RPMI8226 (cell line): ENCODE measurements at places on chromosomes 5 and 9.

GRCh38 chr5:100667161-100667630 is 132.0 kb downstream of the FAM174A start:
- DNase-seq, result no peak

DNA sequence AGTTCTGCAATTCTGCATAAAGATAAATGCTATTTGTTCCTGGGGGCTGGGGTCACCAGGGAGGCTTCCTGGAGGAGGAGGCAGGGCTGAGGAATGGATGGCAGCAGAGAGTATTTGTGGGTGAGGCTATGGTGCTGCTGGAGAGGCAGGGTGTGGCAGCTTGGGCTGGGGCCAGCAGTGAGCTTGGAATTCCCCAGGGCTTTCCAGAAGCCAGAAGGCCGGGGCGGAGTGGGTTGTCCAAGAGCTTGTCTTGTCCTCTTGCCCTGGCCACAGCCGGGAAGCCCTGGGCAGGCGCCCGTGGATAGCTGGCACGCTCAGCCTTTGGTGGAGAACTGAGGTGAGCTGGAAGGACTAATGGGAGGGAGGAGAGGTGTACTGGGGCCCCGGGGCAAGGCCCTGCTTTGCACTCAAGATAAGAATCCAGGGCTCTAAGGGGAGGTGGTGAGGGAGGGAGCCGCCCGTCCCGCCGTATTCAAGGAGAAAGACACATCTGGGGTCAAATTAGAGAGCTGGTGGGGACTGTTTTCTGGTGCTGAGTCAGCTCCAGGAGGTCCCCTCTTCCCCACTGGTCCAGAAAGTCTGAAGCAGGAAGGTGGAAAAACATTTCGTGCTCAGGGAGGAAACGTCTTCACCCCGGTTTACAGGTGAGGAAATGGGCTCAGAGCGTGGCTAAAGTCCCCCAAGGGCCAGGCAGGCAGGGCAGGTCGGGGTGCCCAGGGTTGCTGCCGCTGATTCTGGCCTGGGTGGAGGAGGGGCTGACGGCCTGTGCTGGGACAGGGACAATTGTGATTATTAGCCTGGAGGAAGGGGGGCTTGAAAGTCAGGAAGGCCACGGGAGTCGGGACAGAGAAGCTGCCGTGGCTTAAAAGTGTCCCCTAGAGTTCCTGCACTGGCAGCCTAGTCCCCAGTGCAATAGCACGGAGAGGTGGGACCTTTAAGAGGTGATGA is 26.9 kb upstream of the CNOT6 start:
- no peak for DNase-seq

- DNase-seq, result no peak
Measured at GRCh38 chr5:122921826-122922225, 76.4 kb downstream of the SNX24 start.

DNA sequence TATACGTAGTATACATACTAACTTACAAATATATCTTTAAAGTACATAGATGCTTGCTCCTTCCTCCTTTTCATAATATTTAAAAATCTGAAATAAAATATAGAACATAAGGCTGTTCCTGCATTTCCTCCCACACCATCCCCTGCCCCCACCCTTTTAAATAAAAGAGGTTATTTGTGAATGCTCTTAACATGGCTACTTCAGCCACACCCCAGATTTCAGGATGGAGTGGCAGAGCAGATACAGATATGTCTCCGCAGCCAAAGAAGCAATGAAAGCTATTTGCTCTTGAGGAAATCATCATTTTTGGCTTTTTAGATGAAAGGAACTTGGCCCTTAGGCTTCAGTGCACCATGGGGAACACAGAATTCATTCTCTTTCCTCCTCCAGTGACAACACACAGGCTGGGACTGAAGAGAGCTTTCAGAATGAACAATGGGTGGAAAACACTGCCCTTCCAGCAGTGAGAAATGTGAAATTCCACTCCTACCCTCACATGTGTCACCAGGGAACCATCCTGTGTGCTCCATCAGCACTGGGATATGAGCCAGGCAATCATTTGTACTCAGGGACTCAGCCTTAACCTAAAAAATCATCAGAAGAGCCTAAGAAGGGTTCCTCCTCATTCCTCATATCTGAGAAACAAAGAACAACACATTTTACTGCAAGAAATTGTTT is 134.3 kb downstream of the PPP2R2B start:
- DNase-seq, result no peak

DNA sequence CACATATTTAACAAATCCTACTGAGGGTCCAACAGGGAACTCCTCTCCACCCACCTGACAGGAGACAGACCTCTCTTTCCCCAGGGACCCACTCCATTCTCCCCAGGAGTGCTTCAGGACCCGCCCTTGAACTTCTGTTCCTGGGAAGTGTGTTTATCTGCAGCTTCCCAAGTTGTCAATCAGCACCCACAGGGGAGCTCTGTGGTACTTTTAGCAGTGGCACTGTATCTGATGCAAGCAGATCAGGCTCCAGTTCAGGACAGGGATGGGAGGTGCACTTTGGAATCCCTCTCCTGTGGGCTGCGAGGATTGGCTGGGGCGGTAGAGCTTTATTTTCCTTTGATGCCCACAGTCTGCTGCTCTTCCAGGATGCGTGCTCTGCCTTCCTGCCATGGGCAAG is 8.7 kb downstream of the GALNT10 start:
- no peak for DNase-seq

DNA sequence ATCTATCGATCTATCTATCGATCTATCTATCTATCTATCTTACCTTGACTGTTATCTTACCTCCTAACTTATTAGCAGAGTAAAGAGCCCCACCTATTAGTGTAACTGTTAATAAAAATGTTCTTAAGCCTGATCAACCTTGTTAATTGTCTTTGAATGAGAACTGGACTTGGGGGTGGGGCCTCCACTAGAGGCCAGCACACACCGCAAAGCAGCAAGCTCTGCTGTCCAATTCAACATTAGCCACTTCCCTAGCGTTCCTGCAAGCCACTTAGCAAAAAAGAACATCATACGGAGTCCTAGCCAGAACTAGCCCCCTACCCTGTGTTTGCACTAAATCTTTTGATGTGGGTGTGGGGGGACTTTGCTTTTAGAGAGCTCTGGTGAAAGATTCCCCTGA is 515.8 kb downstream of the KDM4C start:
- DNase-seq, result peak; percentile 11

DNA sequence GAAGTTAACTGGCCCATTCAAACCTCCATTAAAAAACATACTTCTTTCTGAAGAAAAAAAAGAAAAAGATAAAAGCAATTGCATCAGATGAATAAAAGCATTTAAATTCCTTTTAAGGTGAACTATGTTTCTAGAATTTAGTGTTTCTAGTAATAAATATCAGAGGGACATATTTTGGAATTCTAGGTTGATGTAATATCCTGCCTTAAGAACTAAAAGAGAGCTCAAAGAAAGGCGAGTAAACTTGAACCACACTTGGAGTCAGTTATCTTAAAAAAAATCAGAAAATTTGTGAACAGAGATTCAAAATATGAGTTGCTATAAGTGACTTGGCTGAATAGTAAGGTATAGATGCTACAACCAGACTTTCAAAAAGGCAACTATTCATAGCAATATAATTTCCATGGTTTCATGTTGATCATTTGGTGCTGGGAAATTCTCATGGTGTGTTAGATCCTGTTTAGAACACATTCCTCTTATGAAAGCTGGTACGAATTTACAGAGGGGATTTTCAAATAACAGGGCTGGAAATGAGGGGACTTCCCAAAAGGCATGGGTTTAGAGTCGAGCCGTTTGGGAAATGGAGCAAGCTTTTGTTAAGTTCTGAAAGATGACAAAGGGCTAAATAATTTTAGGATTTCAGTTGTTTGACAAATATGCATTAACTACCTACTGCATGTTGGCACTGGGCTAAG is 37.6 kb upstream of the RAI14 start:
- no peak for DNase-seq

DNA sequence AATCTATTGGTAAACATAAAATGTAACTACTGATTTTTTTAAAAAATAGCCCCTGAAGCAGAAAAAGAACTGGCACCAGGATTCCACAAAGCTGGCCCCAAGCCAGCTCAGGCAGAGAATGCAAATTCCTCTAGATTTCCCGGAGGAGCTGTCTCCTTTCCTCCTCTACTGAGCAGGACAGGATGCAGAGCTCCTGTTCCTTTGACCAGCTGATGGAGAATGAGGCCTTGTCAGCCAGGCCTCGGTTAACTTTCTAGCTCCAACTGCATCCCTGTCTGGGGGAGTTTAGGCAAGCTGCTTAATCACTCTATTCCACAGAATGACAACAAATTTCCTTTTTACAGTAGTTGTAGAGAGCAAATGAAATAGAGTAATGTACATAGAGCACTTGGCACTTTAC is 155.5 kb downstream of the GNAQ start:
- no peak for DNase-seq

GRCh38 chr5:123718238-123718637 is 206.3 kb downstream of the CSNK1G3 start:
- no peak for DNase-seq

DNA sequence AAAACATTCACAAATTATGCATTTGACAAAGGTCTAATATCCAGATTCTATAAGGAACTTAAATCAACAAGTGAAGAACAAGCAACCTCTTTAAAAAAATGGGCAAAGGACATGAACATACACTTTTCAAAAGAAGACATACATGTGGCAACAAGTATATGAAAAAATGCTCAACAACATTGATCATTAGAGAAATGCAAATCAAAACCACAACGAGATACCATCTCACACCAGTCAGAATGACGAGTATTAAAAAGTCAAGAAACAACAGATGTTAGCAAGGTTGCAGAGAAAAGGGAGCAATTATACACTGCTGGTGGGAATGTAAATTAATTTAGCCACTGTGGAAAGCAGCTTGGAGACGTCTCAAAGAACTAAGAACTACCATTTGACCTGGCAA is 38.9 kb upstream of the TNFSF15 start:
- DNase-seq, result no peak

GRCh38 chr9:86668488-86668887 is 278.8 kb downstream of the GAS1 start:
- no peak for DNase-seq

GRCh38 chr9:70600506-70600905 is 186.0 kb upstream of the KLF9 start:
- peak; percentile 15 for DNase-seq

DNA sequence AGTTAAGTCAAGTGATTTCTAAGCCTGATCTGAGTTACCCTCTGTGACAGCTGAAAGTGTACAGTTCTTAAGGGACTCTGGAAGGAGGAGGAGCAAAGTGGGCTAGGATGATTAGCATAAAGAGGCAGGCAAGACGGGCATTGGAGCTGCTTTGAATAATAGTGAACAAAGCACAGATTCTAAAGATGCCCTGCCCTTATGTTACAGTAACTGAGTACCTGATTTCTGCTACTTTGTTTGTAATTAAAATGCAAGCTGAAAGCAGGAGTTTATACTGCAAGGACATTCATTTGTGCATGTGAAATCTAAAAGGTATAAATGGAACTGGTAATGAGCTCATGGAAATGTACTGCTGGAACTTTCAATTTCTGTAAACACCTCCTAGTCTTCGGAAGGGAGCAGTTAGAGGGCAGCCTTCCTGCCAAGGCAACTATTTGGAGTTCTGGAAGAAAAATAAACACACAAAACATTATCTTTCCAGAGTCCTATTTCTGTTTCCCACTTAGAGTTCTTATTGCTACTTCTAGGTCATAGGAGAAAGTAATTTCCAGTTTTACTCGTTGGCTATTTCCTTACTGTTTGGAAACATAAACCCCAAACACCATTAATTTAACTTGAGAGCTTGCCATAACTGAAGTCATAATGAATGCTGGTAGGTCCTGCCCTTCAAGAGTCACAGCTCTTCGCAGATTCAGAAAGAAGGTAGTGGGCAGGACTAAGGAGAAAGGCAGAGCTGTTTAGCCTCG is at the start of gene RANBP3L:
RANBP3L (minus strand) TSS at position 45 of the 746 bp plus-strand sequence. CDS start 486 bp downstream, outside the sequence.
- DNase-seq, result peak; percentile 14

DNA sequence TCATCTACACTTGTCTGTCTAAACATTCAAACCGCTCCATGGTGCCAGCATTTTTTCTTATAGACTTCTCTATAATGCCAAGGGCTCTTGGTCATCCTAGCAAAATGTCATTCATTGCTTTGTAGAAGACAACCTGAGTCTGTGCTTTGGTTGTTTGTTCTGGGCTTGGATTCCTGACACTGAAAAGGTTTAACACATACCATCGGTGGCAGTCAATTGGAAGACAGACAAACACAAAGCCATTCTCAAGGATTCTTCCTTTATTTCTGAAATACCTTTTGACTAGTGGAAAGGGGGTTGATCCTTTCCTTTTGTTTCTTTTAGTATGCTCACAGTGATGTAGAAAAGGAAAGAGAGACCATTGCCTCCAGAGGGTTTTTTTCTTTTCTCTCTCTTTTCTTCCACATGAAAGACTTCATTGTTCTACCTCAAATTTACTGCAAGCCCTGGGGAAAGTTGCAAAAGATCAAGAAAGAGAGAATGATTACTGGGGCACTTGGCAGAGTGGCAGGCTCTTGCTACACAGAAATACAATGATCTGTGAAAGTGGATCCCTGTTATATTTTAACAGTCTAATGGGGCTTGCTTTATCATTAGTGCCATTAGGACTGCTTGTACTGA is 66.4 kb upstream of the TMC1 start:
- DNase-seq, result no peak

DNA sequence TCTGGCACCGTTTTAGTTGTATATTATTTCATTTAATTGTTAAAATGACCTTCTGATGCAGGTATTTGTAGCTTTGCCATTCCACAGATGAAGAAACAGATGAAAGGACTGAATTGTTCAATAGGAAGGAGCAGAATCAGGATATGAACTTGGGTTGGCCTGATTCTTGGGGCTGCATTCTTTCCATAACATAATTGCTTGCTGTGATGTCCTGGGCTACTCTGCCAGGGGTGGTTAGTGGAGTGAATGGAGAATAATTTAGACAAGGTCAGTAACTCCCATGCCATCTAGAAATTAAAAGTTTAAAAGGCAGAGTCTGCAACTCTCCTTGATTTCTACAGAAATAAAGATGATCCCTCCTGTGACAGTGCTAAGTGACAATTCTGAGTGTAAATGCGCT is 15.9 kb downstream of the TLR4 start:
- no peak for DNase-seq

GRCh38 chr5:26419987-26420386 is 618.4 kb downstream of the CDH9 start:
- no peak for DNase-seq
